ENCODE measurements at places on chromosomes 6 and 20.

DNA sequence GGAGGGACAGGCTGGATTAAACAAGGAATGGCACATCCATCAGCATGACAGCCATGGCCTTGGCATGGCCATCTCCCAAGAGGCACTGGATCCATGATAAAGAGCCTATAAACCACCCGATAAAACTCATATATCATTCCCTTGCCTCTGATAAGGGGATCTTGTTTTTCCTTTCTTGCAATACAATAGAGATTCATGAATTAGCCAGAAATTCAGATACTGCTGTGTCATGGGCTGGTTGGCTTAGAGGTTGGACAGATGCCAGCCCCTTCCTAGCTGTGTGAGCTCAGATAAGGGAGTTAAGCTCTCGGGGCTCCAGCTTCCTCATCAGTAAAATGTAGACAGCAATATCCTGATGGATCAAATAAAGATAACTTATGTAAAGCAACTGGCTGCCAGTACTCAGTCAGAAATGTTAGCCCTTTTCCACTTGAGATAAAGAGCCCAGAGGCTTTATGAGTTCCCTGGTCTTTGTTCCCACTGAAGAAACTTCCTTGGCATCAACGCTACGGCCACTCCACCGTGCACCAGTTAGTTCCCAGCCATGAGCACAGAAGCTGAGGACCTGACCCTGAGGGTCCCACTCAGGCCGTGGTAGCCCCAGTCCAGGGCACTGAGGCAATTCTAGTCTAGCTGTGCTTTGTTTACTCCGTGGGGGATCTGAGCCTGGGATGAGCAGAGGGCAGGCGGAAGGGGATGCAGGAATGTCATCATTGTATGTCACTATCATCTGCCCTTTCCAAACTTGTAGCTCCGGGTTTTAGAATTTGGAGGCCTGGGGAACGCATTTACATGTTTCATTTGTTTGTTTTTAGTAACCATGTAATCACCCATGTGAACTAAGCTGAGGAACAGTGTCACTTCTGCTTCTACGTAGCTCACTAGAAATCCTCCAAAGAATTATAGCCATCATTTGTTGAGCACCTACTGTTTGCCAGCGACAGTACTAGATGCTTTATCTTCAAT, 67.2 kb upstream of the TBC1D7 start:
- peak; percentile 12 for DNase-seq

DNA sequence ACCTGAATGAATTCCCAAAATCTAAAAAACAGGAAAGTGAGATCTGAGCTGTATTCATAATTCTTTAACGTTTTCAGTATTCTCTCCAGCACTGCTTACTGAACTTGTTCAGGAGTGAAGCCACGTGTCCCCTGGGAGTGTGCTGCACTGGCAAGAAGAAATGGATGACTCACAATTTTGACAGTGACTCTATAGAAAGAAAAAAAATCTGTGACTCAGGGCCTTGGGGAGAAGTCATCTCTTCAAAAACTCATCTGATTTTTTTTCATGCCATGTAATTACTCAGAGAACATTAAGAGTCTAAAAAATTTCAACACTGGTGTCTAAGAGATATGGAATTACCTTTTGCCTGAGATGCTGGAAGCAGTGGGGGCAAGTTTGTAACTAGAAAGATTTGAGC, 39.7 kb downstream of the ANKEF1 start:
- DNase-seq, result no peak

GRCh38 chr6:13697857-13698256, 13.8 kb downstream of the RANBP9 start:
- DNase-seq, result no peak

DNA sequence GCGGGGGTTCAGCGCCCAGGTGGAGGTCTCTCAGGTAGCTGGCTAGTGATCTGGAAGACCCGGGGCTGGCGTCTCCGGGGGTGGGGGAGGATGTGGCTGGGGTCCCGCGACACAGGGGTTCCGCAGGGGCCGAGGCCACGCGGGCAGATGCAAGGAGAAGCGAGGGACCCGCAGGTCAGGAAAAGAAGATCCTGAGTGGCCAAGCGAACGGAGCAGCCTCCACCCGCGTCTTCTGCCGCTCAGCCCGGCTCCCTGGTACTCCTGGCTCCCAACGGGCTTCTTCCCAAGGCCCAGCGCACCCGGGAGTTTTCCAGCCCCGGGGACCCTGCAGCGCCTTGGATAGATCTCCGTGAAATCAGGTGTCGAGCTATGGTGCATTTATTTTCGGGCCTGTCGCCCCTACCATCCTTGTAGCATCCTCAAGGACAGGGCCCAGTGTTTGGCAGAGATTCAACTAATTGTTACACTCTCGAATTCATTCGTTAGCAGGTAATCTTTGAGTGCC, 682 bp upstream of the CHD6 start:
- no peak for DNase-seq

- no peak for DNase-seq
Measured at GRCh38 chr20:1636621-1637020, 16.8 kb upstream of the SIRPB1 start.

- no peak for DNase-seq
Measured at GRCh38 chr20:2602046-2602735, 50.2 kb upstream of the NOP56 start.

GRCh38 chr6:153957394-153957793, 81.6 kb upstream of the OPRM1 start:
- no peak for DNase-seq

- no peak for DNase-seq
Measured at GRCh38 chr6:34606477-34607265, 50.5 kb upstream of the SPDEF start.

GRCh38 chr6:99495466-99495865, 19.8 kb downstream of the USP45 start:
- no peak for DNase-seq

DNA sequence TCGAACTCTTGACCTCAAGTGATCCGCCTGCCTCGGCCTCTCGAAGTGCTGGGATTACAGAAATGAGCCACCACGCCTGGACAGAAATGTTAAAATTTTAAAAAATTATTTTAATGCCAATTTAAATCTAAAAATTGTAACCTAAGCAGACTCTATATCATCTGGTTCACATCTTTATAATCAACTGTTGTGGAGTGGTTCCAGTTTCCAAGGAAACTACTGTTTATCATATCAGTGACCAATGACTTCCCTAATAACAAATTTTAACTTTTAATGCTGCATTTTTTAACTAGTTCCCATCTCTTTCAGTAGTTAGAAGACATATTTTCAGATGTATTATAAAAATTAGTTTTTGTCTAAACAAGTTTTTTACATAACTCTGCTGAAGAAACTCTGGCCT, 5.2 kb upstream of the BTN3A2 start:
- DNase-seq, result no peak

DNA sequence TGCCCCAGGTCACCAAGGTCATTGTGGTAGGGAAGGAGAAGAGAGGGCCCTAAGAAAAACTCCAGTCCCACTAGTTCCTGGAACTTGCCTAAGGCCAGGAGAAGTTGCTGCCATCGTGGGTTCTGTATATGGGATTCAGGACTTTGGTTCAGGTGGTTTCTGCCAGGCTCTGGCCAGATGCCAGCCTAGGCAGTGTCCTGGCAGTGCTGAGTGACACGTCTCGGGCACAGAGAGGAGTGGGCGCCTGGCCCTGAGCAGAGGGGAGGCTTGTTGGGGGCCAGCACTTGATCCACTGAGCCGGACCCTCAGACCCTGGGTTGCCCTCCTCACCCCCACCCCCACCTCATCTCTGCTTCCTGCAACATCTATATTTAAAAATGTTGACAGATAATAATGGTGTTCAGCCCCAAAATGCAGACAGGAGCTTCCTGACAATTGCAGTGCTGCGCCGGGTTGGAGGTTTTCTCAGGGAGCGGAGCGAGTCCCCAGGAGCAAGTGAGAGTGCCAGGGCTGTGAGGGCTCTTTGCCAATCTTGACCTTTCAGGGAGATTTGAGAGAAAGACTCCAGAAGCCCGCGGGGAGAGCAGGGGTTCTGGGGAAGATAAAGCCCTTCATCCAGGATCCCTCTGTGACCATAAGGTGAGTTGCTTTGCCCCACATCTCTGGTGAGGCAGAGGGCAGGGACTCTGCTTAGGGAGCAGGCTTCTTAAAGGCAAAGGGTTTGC, 71.9 kb downstream of the PHACTR3 start:
- DNase-seq, result no peak

DNA sequence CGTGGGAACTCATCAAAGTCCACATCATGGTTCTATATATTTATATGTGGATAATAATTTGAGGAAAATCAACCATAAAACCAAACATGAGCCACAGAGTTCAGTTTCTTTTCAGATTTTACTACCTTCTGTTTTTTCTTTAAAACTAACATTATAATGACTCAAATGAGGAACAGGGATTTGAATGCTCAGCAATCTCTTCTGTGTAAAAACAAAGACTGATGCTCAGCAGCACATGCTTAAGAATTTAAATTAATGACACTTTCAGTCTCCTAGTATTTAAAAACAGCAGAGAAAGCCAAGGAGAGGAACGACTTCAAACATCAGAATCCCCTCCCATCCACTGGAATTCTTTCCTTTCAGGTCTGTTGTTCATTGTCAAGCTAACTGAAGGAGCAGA, 72.7 kb downstream of the PSMG4 start:
- DNase-seq, result no peak

DNA sequence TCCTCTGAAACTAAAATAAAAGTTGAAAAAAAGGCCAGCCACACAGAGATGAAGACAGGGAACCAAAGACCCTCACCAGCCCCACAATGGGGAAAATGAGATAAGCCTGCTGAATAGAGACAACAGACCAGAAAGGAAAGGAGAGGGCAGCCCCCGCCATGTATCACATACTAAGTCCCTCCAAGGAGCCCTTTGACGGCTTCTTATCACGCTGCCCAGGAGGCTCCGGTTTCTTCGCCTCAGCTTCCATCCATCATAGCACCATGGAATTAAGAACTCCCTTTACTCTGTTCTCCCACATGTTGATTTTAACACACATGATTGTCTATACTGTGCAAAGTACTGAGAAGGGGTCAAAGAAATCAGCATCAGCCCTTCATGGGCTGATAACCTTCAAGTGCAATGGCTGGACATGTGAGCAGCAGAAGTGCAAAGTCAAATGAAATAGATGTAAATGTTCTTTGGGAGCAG, 54.9 kb downstream of the MAP3K5 start:
- DNase-seq, result no peak

- DNase-seq, result no peak
Measured at GRCh38 chr20:54631059-54631458, 155.7 kb downstream of the DOK5 start.

DNA sequence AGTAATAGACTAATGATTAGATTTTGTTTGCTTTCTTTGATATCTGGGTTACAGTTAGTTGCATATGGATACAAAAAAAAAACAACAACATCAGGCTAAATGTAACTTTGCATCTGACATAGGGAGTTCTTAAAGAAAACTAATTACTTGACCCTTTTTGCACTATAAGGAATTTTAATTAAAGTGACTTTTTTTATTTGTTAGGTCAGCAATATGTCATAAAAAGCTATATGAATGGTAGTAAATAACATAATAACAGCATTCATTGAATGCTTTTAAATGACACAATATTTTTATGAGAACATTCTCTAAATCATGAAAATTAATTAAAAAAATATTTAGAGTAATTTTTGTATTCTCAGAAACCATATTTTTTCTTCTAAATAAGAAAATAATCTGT, 183.6 kb downstream of the GRIK2 start:
- no peak for DNase-seq

DNA sequence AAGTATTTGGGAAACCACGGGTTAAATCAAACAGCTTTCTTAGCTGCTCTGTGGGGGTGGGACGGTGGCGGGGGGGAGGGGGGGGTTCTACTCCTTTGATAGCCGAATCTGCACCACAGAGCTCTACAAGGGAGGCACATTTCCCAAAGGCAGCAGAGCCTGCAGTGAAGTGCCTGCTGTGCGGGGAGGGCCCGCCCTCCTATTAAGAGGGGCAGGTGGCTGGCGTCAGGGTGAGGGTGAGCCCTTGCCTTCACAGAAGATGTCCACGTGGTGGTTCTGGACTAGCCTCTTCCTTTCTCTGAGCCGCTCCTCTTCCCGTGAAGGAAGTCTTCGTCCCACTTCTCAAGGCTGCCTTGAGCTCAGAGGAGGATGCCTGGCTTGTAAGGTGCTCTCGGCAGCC, 174.9 kb upstream of the THBS2 start:
- DNase-seq, result peak; percentile 34

DNA sequence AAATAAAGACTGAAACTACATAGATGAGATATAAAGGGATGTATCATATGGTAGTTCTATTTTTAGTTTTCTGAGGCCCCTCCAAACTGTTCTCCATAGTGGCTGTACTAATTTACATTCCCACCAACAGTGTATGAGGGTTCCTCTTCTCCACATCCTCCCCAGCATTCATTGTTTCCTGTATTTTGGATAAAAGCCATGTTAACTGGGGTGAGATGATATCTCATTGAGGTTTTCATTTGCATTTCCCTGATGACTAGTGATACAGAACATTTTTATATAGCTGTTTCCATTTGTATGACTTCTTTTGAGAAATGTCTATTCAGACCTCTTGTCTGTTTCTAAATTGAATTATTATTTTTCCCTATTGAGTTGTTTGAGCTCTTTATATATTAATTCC, 229.3 kb downstream of the RFPL4B start:
- no peak for DNase-seq
